GM20000 (cell line): ENCODE measurements at places on chromosomes 4 and X.

GRCh38 chr4:1792832-1793495, at the start of gene FGFR3:
Gene FGFR3 (plus strand): TSS chr4:1793293. CDS start chr4:1793935, 642 bp downstream.
- DNase-seq, result peak; percentile 96

GRCh38 chr4:76624241-76624681, 189.2 kb downstream of the SHROOM3 start:
- no peak for DNase-seq

- no peak for DNase-seq
These were observed 633.0 kb upstream of the FAM241A start for GRCh38 chr4:111512081-111512783.

GRCh38 chrX:5399403-5399802, 829.3 kb downstream of the NLGN4X start:
- no peak for DNase-seq

DNA sequence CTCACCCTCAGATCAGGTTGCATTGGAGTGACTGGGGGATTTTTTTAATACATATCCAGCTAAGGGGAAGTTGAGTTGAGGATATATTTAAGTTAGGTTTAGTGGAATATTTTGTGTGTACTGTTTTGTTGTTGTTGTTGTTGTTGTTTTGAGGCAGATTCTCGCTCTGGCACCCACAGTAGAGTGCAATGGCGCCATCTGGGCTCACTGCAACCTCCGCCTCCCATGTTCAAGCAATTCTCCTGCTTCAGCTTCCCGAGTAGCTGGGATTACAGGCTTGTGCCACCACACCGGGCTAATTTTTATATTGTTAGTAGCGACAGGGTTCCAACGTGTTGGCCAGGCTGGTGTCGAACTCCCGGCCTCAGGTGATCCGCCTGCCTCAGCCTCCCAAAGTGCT, 38.6 kb upstream of the ATP6AP2 start:
- DNase-seq, result no peak

- no peak for DNase-seq
These were observed 13.5 kb downstream of the ASB11 start for GRCh38 chrX:15301924-15302323.

DNA sequence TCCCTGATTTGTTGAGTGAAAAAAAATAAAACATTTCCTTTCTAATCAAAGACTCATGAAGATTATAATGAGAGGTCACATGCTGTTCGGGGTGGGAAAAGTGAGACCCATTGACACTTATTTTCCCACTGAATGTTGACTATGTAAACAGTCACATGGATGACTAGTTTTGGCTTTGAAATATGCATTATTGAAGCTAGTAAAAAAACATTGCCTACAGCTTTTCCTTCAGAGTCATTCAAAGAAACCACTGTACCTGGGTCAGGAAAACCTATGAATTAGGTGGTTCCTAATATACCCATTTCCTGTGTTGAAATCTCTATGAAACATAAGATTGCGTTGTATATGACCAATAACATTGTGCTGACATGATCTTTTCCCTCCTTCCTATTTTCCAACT, 251.2 kb downstream of the CFAP299 start:
- DNase-seq, result no peak

DNA sequence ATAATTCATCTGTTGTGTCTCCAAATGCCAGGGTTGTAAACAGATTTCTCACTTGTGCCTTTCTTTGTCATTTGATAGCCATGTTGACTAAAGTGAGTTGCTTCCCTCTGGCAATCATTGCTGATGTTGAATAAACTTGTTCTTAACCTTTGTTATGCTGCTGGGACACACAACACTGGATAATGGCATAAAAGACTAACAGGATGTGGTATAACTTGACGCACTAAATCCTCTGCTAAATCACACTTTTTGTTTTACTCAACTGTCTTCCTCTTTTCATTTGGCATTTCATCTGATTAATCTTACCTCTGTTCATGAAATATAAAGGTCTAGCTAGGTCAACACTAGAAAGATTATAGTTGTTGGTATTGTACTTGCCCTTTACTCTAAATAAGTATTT, 17.6 kb upstream of the CXCL5 start:
- no peak for DNase-seq

DNA sequence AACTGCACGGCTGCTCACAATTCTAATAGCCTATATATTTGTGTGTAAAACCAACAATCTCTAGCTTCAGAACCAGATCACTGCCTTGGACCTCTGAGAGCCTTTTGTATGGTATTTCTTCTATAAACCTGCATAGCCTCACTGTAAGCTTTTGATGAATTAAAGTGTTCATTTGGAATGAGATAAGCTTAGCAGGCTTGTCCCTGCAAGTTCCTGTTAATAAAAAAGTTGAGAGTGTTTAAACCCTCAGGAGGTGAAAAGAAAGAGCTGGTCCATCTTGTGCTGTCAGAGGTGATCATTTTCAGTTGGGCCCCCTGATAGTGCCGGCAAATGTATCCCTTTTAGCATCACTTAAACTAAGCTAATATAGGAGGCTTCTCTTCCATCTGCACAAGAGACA, 191.8 kb downstream of the GPC3 start:
- no peak for DNase-seq

GRCh38 chrX:15373976-15374375, 10.2 kb downstream of the VEGFD start:
- DNase-seq, result no peak

GRCh38 chr4:6875431-6875831, 34.2 kb upstream of the TBC1D14 start:
- no peak for DNase-seq

DNA sequence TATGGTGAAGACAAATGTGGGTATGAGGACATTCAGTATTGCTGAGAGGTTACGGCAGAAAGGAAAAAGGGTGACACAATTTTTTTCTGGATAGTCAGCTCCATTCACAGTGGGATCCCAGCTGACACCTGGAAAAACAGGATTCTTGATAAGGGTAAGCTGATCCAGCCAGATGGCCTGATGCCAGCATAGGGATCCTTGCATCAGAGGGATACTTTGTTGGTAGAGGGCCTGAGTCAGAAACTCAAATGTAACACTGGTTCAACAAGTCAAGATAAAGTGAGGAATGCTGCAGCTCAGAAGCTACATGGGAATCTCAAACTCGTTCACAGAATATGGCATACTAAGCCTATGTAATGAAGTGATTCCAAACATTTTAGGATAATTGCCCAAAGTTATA, 726.7 kb downstream of the C4orf33 start:
- no peak for DNase-seq

- DNase-seq, result peak; percentile 83
These were observed at the start of gene OCRL for GRCh38 chrX:129540068-129540653. Gene OCRL (plus strand): TSS chrX:129540259. CDS start chrX:129540440, 181 bp downstream.

DNA sequence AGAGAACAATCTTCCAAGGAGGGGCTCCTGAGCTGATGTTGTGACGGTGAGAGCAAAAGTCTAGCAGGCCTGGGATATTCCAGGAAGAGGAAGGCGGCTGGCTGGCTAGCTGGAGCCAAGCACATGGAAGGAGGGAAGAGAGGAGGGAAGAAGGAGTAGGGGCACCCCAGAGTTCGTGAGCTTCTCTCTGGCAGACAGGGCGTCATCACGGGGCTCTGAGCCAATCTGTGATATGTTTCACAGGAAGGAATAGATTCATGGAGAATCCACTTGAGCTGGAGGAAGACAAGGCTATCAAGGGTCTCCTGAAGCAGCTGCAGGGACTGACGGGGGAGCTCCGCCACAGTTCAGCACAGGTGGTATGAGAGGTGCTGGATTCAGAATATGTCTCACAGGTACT, 73.6 kb downstream of the DHRSX start:
- DNase-seq, result no peak

- no peak for DNase-seq
These were observed 22.6 kb downstream of the MND1 start for GRCh38 chr4:153367092-153367491.

DNA sequence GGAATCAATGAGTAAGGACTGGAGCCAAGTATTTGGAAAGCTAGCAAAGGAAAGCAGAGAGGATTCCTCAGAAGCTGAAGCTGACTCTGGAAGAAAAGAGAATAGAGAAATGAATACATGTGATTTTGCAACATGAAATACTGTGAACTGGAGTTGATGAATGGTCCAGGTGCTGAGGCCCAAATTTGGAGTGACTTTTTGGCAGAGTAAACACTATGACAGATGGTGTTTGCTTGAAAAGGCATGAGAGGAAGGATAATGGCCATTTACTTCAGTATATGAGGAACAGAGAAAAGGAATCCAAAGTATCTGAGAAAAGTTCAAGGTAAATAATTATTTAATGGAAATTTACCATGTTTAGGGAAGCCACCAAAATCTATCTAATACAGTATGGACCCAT, 236.7 kb downstream of the SLITRK2 start:
- no peak for DNase-seq

- no peak for DNase-seq
These were observed 640.3 kb downstream of the TRIML1 start for GRCh38 chr4:188779581-188779980.

GRCh38 chr4:1451752-1452122, 45.5 kb upstream of the NKX1-1 start:
- no peak for DNase-seq

DNA sequence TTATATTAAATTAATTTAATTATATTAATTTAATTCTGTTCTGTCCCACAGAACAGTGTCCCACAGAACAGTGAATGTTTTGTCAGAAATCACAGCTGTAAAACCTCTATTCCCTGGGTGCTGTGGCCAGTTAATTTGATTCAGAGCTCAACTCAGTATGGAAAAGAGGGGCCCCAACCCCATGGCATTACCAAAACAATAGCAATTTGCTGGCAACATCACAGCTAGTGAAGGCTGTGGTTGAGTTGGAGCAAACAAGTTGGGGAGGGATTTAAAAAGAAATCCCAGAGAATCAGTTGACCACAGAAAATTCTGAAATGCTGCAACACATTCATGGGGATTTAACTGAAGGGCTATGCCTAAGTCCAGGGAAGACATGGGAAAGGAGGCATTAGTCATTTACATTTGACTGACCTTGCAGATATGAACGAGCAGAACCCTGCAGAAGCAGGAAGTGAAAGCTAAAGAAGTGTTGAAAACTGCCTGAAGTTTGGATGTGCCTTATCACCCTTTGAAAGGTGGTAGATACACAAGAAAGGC, 30.1 kb downstream of the PDHA2 start:
- no peak for DNase-seq

DNA sequence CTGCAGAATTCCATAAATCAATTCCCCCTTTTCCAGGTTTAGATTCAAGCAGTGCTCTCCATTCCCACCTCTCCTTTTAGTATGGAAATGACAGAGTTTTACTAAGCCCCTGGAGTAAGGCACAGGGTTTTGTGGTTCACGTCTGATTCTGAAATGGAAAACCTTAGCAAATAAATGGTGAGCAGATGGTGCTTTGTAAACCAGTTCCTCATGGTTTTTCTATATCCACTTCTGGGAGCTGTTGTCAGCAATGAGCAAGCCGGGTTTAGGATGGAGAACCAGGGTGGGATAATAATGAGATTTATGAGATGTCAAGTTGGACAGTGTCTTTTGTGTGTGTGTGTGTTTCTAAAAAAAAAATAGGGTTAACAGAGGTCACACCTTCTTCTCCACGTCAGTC, 113.8 kb upstream of the RBPJ start:
- DNase-seq, result no peak

DNA sequence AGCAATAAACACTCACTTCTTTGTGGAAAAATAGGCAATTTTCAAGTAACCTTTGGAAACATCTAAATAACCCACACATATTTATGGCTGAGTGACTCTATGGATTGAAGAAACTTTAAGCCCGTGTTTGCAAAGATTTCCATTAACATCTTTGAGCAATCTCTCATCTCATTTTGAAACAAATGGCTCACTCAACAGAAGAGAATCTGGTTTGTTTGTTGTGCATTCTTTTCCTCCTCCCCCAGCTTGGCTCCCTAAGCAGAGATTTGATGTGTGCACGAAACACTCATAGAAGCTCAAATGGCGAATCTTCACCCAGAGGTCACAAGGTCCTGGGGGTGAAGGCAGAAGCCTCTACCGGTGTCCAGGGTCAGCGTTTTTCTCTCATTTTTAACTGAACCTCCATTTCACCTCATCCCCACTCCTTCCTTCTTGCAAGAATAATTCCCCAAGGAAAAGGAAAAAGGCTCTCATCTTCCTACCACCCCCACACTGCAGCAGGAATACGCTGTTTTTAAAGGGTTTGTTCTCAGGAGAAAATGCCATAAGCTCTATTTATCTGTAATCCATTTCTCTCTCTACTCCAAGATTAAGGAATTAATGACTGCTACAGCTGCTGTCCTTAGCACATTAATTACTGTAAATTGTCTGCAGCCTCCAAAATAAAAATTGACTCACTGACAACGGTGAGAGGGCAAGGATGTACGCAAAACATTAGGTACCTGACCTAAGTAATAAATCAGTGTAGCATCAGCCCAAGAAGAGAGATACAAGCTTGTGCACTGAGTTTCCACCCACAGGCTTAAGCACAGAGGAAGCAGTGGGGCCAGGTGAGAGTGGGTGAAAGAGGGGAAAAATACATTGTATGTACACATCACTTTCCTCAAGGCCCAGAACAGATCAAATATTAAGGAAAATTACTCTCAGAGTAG, 307.6 kb upstream of the NOCT start:
- no peak for DNase-seq

DNA sequence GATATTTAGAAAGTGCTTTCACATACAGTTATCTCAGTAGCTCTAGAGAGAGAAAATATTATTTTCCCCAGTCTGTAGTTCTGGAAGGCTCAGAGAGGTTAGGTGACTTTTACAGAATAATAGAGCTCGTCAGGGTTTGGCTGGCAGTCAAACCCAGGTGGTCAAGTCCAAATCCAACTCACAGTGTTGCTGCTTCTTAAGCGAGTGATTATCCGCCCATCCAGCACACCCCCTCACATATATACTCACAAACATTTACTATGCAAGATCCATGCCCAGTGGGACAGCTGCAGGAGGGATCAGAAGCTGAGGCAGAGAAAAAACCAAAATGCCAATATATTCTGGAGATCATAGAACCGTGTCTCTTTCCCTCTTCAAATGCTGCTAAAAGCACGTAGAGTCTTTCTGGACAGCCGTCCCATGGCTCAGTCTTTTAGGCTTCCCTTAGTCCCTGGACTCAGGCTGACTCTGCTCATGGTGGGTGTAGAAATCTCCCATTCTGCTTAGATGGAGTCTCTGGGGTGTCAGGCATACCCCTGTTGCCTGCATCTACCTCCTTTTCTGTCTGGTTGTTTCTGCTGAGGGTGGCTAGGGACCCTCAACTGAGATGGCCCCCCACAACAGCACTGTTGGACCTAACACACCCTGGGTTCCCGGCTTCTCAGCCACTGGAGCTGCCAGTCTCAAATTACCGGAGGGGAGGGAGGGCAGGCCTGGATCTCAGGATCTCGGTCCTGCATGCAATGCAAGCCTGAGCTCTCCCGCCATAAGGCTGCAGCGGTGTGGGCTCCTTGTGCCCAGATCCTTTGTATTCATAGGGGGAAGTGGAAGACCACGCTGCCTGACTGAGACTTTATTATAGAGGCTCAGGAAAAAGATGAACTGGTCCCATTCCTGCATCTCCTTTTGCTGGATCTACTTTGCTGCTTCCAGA, at the start of gene CHRNA9:
CHRNA9 (plus strand) TSS at position 743 of the 934 bp plus-strand sequence; CDS start at position 878, 135 bp downstream.
- DNase-seq, result no peak

GRCh38 chrX:17983389-17983788, 122.3 kb upstream of the RAI2 start:
- DNase-seq, result no peak

GRCh38 chr4:78940752-78941151, 1.5 kb upstream of the PAQR3 start:
- DNase-seq, result no peak

- no peak for DNase-seq
These were observed 46.9 kb upstream of the SYTL5 start for GRCh38 chrX:37959212-37960021.

GRCh38 chr4:85784947-85785346, 310.0 kb downstream of the ARHGAP24 start:
- no peak for DNase-seq

GRCh38 chr4:186104114-186104889, at the start of gene FAM149A:
Gene FAM149A (plus strand): TSS chr4:186104704.
- peak; percentile 83 for DNase-seq

GRCh38 chrX:40006106-40007017, 91.4 kb downstream of the BCOR start:
- DNase-seq, result peak; percentile 41
